Activated CD8-positive, alpha-beta memory T cell treated with anti-CD3 and anti-CD28 coated beads for 1 hour (primary cell): ENCODE measurements at places on chromosomes 11 and 22.

DNA sequence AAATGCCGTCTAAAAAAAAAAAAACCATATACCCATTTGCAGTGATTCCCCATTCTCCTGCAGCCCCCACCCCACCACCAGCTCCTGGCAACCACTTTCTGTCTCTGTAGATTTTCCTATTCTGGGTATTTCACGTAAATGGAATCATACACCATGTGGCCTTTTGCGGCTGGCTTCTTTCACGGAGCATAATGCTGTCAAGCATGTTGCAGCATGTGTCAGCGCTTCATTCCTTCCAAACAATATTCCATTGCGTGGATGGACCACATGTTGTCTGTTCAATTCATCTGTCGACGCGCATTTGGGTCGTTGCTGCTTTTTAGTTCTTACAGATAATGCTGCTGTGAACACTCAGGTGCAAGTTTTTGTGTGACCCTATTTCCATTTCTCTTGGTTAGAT lies 14.8 kb upstream of the EMID1 start:
- DNase-seq, result no peak

- DNase-seq, result no peak
Observed at GRCh38 chr11:79390923-79391322, 49.9 kb downstream of the TENM4 start.

GRCh38 chr11:32479291-32479690 lies 44.0 kb upstream of the WT1 start:
- no peak for DNase-seq

GRCh38 chr11:103581760-103582159 lies 454.7 kb upstream of the DDI1 start:
- DNase-seq, result no peak

GRCh38 chr11:46390331-46391171 lies 1.0 kb downstream of the CHRM4 start:
- DNase-seq, result no peak

DNA sequence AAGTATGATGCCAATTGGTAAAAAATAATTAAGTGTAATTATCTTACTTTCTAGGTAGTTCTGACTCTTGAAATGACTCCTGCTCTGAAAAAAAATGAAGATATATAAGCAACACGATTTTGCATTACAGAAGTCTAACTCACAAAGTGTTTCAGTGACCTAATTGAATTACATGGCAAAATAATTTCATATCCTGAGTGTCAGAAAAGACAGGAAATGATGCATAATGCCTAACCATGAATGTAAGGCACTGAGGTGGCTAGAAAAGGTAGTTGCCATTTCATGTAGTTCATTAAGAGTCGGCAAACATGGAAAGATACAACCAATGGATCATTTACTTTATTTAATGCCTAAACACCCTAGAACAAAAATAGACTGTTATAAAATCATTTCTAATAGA lies 113.5 kb downstream of the GUCY1A2 start:
- no peak for DNase-seq

GRCh38 chr11:108732395-108732794 lies 67.5 kb downstream of the DDX10 start:
- no peak for DNase-seq

DNA sequence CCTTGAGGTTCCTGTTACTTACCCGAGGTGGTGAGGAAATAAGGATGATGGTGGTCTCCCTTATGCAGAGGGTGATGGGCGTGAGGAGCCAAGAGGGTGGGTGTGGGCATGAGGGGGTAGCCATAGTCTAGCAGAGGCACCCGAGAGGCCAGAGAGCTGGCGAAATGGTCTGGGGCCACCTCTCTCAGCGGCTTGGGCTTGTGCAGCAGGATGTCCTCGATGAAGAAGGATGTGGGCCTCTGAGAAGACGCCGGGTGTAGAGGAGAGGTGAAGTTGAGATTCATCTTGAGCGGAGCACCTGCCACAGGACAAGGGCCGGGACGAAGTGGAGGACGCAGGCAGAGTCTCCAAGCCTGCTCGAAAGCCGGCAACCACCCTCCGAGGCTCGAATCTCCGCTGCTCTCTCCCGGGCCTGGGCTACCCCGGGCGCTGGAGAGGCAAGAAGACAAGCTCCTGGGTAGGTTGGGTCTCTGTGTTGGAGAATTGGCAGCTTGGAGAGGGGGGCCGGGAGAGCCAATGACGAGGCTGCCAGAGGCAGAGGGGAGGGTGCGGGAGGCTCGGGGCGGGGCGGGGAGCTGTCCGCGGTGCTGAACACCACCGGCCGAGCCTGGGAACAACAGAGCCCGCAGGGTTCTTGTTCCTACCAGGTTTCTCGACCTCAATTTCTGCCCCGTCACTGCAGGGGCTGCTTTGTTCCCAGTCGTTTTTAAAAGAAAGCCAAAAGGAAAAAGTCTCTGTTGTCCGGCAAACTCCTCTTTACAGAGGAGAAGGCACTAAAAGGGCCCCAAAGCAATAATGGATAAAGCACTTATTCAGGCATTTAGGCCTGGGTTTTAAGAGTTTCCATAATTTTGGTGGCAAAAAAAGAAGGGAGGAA lies at the start of gene BSX:
Gene BSX, minus strand, starts transcription at position 447 of the 877 bp plus-strand sequence. Its CDS starts 163 bp downstream, at position 284.
- DNase-seq, result peak; percentile 30

DNA sequence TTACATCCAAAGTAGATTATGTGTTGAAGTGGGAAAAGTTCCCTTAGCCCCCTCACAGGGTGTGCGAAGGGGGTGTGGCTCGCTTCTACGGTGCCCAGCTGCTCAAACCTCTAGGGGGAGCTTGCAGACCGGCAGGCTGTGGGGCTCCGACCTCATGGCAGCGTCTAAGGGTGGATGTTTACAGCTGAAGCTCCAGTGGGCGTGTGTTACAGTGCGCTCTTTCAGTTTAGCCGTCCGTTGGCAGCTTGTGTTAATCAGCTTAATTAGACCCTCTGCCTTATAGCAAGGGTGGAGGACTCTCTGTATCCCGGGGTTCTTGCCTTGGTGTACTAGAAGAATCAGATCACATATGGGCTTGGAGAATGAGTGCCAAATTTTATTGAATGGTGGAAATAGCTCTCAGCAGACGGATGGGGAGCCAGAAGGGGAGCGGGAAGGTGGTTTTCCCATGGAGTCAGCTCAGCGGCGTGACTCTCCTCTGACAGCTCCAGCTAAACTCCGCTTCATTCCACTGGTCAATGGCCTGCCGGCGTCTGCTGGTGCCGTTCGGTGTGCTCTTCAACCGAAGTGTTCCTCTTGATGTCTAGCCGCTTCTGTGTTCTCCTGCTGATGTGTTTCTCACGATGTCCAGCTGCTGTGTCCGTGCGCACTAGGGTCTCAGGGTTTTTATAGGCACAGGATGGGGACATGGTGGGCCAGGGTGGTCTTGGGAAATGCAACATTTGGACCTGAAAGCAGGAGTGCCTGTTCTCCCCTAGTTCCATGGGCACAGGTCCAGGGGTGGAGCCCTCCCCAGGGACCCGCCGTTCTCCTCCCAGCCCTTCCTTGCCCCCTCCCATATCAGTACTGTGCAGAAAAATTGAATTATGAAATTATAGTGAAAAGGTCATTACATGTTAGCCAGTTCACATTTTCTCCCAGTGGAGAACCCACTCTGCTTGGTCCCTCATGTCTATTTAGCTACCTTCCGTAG lies 28.6 kb upstream of the OR10G7 start:
- no peak for DNase-seq

DNA sequence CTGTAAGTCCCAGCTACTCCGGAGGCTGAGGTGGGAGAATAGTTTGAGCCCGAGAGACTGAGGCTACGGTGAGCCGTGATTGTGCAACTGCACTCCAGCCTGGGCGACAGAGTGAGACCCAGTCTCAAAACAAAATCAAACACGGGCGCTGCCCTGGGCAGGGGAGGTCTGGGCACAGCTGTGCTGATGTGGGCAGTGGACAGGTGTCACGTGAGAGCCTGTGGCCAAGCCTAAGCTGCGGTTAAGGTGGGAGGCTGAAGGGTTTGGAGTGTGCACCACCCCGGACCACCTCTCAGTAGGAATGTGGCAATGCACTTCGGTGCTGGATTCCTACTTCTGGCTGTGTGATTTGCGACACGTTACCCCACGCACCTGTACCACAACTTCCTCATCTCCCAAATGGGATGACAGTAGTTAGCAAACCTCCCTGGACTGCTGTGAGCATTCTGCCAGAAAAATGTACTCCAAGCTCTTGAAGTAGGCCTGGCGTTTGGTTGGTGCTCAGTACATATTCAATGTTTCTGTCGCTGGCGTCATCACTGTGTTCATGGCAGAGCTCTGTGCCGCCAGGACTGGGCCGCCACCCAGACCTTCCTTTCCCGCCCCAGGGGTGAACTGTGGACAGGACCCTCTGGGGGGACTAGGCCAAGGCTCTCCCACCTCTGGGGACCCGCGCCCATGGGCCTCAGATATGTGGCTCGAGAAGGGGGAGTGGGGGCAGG lies 807 bp upstream of the ZNF74 start:
- no peak for DNase-seq

DNA sequence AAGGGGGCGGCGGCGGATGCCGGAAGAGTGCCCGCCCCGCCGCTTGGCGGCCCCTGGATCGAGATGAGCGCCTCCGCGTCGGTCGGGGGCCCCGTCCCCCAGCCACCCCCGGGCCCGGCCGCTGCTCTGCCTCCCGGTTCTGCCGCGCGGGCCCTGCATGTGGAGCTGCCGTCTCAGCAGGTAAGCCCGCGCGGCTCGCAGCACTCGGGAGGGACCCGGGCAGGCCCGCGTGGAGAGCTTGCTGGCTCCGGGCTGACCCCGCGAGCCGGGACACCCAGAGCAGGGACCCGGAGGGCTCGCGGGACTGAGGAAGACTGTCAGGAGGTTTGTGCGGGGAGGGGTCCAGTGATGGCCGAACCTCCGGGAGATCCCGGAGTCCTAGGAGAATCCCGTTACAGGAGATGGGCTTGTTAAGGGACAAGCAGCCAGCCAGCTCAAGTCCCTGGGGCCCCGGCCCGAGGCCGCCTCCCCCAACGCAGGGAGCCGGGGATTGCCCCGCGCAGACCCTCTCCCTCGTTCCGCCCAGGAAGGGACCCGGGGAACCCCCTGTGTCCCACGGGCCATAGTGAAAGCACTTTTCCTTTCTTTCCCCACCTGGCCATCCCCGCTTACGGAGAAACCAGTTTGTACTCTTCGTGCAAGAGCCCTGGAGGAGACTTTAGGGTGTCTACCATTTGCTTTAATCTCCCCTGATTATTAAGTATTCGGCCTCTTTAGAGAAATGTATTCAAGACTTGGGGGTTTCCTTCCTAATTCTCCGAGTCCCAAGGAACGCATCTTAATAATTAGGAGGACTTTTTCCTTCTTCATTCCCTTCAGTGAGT lies 547 bp downstream of the UVRAG start:
- peak; percentile 4 for DNase-seq

DNA sequence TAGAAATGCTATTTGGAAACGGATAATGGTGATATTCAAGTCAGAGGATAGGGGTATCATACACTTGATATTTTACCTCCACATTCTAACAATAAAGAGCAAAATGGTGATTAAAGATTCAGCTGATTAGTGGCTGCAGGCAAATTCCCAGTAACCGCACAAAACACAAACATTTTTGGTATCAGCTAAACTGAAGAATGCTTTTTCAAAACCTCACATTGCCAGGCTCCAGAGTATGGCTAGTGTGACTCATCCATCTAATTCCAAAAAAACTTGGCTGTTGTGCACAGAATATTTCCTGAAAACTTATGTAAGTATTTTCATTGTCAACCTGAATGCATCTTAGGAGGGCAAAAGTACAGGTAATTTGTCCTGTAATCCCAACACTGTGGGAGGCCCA lies 10.9 kb downstream of the SRPRA start:
- no peak for DNase-seq

- no peak for DNase-seq
Observed at GRCh38 chr22:34476762-34477161, 556.5 kb upstream of the LARGE1 start.

- no peak for DNase-seq
Observed at GRCh38 chr11:65911682-65912568, 6.9 kb downstream of the C11orf68 start.

DNA sequence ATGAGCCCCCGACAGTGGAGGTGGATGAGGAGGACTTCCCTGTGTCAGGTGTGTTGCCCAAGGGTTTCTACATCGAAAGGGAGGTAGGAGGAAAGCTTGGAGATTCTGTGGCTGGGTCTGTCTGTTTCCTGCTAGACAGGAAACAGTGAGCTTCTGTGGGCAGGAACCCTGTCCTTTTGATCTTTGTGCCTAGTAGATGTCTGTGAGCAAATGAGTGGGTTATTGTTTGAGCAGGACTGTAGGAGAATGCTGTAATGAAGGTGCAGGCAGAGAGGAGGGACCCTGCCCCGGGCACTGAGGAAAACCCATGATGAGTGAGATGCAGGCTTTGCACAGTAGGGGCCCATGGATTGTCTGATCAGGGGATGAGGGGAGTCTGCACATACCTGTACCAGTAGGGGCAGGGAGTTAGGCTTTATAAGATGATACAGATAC lies 14.0 kb downstream of the USP35 start:
- DNase-seq, result peak; percentile 48

- DNase-seq, result no peak
Observed at GRCh38 chr22:17998913-17999312, 25.4 kb downstream of the MICAL3 start.

DNA sequence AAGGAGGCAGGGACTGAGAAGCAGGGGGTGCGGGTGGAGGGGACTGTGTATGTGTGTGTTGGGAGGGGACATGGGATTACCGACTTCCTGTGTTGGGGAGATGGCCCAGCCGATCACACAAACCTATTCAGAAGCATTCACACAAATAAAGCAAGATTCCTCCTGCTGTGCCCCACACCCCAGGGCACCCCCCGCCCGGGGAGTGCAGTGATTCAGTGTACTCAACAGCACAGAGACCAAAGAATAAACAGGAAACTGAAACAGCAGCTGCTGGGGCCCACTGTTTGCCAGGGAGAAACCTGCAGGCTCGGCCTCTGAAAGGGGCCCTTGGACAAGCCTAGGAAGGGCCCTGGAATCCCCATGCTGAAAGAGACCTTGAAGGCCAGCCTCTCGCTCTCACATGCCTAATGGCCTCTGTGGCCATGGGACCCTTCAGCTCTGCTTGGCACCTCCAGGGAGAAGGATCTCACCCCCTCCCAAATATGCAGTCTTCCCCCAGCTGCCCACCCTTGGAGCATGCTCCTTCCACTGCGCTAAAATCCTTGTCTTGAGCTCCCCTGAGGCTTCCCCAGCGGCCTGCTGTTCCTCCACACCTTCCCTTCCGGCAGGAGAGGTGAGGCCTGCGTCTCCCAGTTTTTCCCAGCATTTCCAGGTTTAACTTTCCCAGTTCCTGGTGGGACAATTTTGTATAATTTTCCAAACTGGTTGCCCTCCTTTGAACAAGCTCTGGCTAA lies 72.9 kb downstream of the CSNK2A3 start:
- no peak for DNase-seq

- no peak for DNase-seq
Observed at GRCh38 chr11:90919332-90919731, 696.5 kb upstream of the CHORDC1 start.

GRCh38 chr11:25970726-25971508 lies 361.0 kb upstream of the ANO3 start:
- no peak for DNase-seq

DNA sequence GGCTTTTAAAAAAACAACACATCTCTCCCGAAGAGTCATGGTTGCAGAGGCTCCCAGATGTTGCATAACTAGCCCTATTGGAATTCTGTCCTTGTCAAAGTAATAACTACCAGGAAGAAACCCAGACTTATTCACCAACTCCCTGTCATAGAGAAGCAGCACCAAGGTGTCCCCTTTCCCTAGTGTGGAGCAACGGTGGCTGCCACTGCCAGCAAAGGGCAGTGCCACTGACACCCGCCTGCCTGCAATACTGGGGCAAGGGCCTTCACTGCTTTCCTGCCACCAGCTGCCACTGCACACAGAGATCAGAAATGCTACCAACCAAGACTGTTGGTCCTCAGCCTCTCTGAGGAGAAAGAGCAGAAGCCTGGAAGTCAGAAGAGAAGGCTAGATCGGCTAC lies 27.3 kb downstream of the NAP1L4 start:
- no peak for DNase-seq
